ENCODE measurements at places on chromosomes 11 and 22.

- no peaks in the 10 kb centered on the region for H3K36me3 ChIP-seq
- H3K4me3 ChIP-seq = no peak overlapping the region
- H3K27ac ChIP-seq = no peak overlapping the region
- H3K4me1 ChIP-seq = no peaks in the 10 kb centered on the region
- DNase-seq = no peak
- no peaks in the 10 kb centered on the region for H3K27me3 ChIP-seq
Measured at GRCh38 chr11:22795914-22796313, 33.7 kb downstream of the SVIP start.

- DNase-seq = no peak
- no peak overlapping the region for H3K27ac ChIP-seq
- H3K27me3 ChIP-seq = no peaks in the 10 kb centered on the region
- H3K4me1 ChIP-seq = peaks cover 4% of the 10 kb centered on the region
- no peak overlapping the region for H3K4me3 ChIP-seq
- no peaks in the 10 kb centered on the region for H3K36me3 ChIP-seq
Measured at GRCh38 chr22:44086271-44087088, 62.4 kb downstream of the PARVB start.

DNA sequence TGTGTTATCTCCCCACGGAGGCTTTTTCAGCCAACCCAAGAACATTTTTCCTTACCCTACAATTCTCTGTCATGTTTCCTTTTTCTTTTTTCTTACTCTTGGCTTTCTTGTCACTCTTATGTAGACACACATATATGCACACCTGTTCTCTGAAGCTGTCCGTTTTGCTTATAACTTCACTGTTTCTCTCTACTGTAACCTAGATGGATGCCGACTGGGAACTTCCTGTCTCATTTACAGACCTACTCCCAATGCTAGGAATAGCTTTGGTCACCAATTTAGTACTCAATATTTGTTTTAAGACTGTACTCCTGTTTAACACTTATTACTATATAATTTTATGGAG, 9.9 kb upstream of the CASP12 start:
- H3K4me3 ChIP-seq = no peak overlapping the region
- no peak for DNase-seq

DNA sequence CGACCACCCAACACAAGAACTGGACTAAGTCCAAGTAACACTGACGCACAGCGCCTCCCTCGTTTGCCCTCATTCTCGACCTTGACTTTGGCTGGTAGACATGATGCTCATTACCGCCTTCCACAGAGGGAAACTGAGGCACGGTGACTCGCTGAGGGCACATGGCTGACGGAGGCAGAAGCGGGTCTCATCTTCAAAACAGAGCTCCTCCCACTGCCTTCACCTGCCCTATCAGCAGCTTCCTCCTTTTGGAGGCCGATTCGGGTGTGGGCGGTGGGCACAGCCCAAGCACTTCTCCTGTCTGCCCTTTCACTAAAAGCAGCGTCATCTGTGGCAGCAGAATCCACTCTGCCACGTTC, 2.0 kb upstream of the KMT5B start:
- H3K27ac ChIP-seq = no peak overlapping the region
- peak; percentile 25 for DNase-seq
- no peaks in the 10 kb centered on the region for H3K36me3 ChIP-seq
- H3K4me1 ChIP-seq = peaks cover 10% of the 10 kb centered on the region

DNA sequence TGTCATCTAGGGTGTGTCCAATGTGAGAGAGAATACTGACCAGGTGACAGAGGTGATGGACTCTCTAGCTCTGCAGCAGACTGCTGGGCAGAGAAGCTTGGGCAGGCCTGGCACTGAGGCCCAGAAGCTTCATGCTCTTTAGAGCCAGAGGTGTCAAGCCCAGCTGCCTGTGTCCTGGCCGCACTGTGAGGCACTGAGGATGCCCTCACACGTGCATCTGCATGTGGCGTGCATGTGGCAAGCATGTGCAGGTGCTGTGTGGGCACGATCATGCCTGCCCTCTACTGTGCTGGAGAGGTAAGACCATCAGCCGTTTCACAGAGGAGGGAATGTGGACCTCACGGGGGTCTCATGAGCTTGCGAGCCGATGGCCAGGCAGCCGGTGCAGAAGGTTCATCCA, 15.8 kb upstream of the TXNRD2 start:
- H3K4me1 ChIP-seq = peaks cover 3% of the 10 kb centered on the region
- no peaks in the 10 kb centered on the region for H3K36me3 ChIP-seq
- H3K4me3 ChIP-seq = no peak overlapping the region
- H3K27ac ChIP-seq = no peak overlapping the region
- no peak for DNase-seq
- H3K27me3 ChIP-seq = no peaks in the 10 kb centered on the region

DNA sequence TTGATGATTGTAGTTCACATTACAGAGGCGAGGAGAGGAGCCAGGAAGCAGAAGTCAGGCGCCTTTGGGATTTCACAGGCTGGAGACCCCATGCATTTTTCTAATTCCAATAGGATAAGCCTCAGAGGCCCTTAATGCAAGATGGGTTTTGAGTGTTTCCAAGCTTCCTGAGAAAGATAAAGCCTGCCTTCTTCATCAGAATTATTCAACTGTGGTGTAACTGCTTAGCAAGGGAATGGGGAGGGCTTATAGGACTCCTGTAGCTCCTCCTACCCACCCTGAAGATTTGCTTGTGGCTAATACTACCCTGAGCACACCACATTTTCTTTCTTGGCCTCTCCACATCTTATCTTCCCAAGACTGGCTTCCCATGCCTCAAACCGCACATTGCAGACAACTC, 151.1 kb upstream of the ISX start:
- no peaks in the 10 kb centered on the region for H3K36me3 ChIP-seq
- H3K27me3 ChIP-seq = no peaks in the 10 kb centered on the region

GRCh38 chr22:44068422-44069191, 44.5 kb downstream of the PARVB start:
- H3K36me3 ChIP-seq = no peaks in the 10 kb centered on the region
- H3K4me1 ChIP-seq = peaks cover 23% of the 10 kb centered on the region
- H3K4me3 ChIP-seq = no peak overlapping the region
- DNase-seq = no peak
- no peak overlapping the region for H3K27ac ChIP-seq

DNA sequence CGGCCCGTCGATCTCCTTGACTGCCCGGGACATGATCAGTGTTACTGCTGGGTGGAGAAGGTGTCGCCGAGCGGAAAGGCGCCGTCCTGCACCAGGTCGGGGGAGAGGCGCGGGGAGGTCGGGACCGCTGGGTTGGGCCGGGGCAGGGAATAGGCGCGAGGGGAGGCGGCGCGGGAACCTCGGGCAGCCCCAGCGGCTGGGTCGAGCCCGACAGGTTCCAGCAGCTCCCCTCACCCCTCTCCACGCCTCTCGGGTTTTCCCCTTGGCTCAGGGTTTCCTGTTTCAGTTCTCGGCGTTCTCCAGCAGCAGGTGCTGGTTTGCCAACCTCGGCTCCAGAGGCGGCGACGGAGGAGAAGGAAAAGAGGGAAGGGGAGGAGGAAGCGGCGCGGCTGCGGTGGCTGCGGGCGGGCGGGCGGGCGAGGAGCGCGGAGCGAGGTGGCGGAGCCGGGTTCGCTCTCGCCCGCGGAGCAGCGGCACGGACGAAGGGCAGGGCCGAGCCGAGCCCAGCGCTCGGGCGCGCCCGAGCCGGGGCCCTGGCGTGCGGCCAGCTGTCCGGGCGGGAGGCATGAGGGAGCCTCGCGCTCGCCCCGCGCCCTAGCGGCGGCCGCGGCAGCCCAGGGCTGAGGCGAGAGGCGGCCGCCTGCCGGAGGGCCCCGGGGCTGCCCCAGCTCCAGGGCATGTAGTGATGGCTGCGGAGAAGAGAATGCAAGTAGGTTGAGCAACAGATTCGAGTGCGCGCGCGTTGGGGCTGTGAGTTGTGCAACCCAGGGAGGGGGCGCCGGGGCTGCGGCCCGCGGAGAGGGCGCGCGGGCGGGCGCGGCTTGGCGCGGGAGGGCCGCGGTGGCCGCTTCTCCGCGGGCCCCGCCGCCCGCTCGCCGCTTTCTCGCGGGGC, at the start of gene ZC3H12C:
Gene ZC3H12C, plus strand, starts transcription at position 878 of the 892 bp plus-strand sequence. CDS start 20 bp downstream, outside the sequence.
- no peaks in the 10 kb centered on the region for H3K36me3 ChIP-seq
- H3K4me1 ChIP-seq = no peaks in the 10 kb centered on the region
- peak within 1 kb of the TSS; percentile 43 for H3K4me3 ChIP-seq
- H3K27me3 ChIP-seq = peaks cover 45% of the 10 kb centered on the region
- peak within 1 kb of the TSS; percentile 46 for H3K27ac ChIP-seq

GRCh38 chr11:43574411-43574810, 106.1 kb upstream of the HSD17B12 start:
- H3K36me3 ChIP-seq = no peaks in the 10 kb centered on the region
- H3K4me1 ChIP-seq = peaks cover 3% of the 10 kb centered on the region
- peaks cover 56% of the 10 kb centered on the region for H3K27me3 ChIP-seq
- no peak overlapping the region for H3K27ac ChIP-seq
- no peak for DNase-seq
- H3K4me3 ChIP-seq = no peak overlapping the region

GRCh38 chr11:34972892-34973291, 56.5 kb downstream of the PDHX start:
- peaks cover 3% of the 10 kb centered on the region for H3K36me3 ChIP-seq
- DNase-seq = no peak
- no peak overlapping the region for H3K4me3 ChIP-seq
- no peaks in the 10 kb centered on the region for H3K27me3 ChIP-seq
- no peak overlapping the region for H3K27ac ChIP-seq

GRCh38 chr11:73106347-73106746, 35.8 kb downstream of the FCHSD2 start:
- DNase-seq = no peak
- no peak overlapping the region for H3K27ac ChIP-seq
- H3K4me3 ChIP-seq = no peak overlapping the region
- no peaks in the 10 kb centered on the region for H3K27me3 ChIP-seq

- DNase-seq = no peak
- H3K4me3 ChIP-seq = no peak overlapping the region
- no peaks in the 10 kb centered on the region for H3K36me3 ChIP-seq
- no peak overlapping the region for H3K27ac ChIP-seq
- H3K4me1 ChIP-seq = no peaks in the 10 kb centered on the region
Measured at GRCh38 chr11:44536788-44537516, 28.5 kb upstream of the CD82 start.

DNA sequence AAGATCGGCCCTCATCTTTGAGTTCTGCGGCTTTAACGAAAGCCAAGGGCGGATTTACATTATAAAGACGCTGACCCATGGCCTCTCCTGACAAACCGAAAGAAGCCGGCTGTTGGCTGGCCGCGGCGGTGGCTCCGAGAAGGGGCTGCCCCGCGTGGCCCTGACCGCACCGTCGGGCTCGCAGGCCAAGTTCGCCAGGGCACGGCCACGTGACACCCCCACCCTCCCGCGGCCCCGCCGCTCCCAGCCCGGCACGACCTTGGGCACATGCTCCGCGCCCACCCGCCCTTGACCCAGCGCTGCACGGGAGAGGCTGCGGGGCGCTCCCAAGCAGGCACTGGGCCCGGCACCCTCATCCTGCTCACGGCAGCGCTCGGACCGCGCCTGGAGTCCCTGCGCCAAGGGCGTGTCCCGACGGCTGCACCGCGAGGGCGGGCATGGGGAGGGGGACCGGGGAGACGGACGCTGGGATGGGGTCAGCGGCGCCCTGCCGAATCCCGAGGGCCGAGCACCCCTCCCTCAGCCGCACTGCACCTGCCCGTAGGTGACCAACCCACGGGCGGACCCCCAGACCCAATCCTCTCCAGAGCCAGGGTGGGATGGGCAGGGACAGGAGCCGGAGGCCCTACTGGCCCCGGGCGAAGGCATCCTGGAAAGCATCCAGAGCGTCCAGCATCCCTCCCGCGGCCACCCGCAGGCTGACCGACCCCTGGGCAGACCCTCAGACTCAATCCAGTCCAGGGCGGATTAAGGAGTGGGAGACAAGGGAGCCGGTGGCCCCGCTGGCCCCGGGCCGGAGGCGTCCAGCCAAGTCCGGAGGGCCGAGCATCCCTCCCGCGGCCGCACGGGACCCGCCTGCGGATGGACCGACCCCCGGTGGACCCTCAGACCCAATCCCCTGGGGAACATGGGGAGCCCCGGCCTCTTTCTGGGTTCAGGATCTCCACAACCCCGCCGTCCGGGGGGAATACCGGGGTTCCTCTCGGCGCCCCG, 759 bp downstream of the CPT1A start:
- peaks cover 67% of the 10 kb centered on the region for H3K27me3 ChIP-seq
- DNase-seq = no peak
- H3K4me1 ChIP-seq = peaks cover 64% of the 10 kb centered on the region
- H3K4me3 ChIP-seq = peak overlapping the region; percentile 89

Data from thymus (tissue), 14 donors.